ENCODE measurements at places on chromosomes 11 and 22.

- DNase-seq: no peak
These were observed 97.7 kb upstream of the TP53I11 start for GRCh38 chr11:45048313-45048841.

DNA sequence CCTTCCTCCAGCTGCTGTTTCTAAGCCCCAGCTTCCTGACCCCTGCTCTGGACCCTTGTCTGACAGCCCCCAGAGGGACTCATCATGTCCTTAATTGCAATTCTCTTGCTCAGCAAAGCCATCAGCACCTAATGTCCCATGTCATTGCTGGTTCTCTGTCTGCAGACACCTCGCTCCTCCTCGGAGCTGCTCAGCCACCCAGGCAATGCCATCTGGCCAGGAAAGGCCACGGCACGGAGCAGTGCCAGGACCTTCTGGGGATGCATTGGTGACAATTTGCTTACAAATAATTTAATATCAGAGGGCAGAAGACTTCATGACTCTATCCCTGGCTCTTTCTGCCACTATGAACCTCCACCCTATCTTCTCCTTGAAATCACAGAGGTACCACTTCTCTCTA is 107.0 kb upstream of the THY1 start:
- DNase-seq: no peak

- no peak for DNase-seq
These were observed 126.8 kb downstream of the IGLL1 start for GRCh38 chr22:23453277-23453676.

DNA sequence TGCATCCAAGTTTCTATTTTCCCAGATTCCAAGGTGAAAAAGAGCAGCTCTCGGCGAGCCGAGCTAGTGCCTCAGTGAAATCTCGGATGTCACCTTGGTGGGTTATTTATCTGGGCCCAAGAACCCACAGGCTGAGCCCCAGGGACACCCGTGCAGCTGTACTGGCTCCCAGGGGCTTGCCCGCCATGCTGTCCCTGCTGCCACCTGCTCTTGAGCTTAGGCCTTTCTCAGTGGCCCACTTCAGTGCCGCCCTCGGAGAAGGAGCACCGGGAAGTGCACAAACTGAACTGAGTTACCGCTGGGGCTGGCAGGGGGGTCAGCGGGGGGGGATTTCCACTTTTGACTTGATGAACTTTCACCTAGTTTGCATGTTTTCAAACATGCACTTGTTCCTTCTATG is 27.9 kb downstream of the CPT1A start:
- DNase-seq: no peak

DNA sequence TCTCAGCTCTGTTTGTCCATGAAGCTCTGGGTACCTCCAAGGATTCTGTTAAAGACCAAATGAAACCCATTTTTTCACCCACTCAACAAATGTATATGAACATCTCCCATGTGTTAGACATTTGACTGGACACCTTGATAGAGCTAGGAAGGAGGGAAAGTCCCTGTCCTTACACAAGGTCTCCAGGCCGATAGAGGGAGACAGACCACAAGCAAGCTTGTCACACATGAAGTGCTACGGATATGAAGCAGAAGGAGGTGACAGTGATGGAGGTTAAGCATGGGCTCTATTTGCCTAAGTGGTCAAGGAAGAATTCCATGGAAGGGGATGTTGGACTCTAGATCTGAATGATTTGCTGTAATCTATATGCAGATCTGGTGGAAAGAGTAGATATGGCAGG is 138.5 kb downstream of the MYO18B start:
- no peak for DNase-seq

- peak; percentile 91 for DNase-seq
These were observed at the start of gene SLC25A17 for GRCh38 chr22:40818747-40819598. TSS of gene SLC25A17 (minus strand) at chr22:40819346. CDS start at chr22:40819248, 98 bp downstream.

- DNase-seq: no peak
These were observed 204.4 kb upstream of the ANO5 start for GRCh38 chr11:21988477-21988876.

DNA sequence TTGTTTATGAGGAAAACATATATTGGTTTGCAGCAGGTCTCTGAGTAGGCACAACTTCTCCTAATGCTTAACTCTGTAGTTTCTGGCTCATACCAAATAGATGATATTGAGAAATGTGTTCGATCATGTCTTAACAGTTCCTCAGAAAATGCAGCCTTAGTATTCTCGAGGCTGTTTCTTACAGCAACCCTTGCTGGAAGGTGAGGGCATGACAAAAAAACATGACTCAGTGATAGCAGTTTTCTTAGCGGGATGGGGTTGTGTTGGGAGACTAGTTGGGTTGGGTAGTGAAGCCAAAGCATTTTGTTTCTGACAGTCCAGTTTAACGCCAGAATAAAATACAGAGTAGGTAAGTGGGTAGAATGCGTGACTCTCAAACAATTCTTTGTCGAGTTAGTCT is 94.7 kb upstream of the PARVA start:
- DNase-seq: no peak

DNA sequence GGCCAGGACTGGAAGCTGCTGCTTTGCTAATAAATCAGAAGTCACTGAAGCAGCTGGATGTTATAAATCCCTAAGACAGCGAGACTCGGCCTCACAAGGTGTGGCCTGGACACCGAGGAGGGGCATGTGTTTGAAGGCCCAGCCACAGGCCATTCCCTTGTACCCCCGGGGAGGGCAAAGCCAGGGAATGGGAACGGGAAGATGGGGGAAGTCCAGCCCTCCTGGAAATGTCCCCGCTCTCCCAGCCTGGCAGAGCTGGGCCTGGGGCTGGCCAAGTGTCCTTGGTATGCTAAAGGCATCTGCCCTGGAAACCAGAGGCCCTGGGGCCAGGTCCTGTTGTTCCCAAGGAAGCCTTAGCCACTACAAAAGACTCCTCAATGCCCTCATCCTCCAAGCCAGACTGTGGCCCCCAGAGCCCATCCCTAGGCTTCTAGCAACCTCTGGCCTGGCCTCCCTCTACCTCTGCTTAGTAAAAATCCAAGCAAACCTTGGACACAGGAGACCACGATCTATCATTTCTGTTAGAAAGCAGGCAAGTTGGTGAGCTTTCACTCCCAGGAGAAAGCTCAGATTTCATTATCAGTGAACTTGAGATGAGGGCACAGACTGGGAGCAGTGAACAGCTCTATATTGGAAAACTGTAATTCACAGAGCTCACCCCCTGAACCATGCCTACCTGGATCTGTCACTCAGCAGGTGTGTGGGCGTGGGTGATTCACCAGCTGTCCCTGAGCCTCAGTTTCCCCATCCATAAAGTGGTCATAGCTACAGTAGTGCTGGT is 11.0 kb downstream of the CHST1 start:
- DNase-seq: no peak

DNA sequence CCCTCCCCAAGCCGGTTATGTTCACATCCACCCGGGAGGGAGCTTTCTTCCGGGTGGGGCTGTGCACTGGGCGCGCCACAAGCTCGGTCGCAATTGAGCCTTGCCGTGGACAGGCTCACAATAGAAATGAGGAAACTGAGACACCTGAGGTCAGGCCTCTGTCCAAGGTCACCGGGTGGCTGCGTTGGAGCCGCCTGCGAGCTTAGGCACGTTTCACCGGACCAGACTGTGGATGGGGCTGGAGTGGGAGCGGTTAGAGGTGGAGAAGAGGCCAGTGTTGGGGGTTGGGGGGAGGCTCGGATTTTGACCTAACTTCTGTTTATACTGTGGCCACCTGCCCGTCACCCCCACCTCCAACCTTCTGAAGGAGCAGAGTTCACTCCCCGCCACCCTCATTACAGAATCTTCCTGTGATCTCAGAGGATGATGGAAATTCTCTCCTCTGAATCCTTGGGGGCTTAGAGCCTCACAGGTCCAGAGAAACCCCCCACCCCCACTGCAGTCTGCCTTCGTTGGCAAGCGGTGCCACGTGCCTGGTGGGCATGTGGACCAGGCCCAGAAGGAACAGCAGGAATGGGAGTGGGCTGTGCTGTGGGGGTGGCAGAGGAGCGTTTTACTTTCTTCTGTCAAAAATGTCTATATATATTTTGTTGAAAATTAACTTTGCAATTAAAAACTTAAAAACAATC is 631 bp upstream of the NPTXR start:
- no peak for DNase-seq

DNA sequence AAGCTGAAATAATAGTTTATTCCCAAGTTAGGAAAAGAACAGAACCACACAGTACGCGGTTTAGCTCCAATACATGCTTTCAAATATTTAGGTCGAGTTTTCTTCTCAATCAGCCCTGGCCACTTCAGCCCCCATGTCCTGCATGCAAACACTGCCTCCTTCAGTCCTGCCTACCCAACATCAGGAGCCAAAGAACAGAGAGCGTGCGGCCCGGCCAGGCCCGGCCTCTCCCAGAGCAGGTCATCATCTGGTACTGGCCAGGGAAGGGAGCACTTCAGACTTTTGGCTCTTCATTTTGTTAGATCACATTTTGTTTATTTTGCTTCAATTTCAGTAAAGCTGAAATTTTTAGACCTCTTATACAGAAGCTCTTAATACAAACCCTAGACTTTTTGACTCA is 6.7 kb downstream of the BRD1 start:
- DNase-seq: no peak

DNA sequence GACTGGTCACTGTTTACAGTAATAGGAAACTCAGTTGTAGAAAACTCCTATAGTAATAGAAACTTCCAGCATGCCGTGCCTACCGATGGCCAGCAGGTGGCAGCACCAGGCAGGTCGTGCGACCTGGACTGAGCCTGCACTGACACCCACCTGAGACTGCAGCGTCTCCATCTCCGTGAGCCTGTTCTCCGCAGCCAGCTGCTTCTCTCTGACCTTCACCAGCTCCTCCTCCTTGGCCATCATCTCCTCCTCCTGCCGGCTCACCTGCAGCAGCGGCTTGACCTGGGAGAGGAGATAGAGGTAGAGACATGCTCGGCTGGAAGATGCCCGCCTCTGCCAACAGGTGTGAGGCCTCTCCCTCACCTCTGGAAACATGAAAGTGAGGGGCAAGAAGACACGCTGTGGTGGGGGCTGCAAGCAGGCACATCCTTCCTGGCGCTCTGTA is 48.5 kb downstream of the APOL1 start:
- peak; percentile 79 for DNase-seq

DNA sequence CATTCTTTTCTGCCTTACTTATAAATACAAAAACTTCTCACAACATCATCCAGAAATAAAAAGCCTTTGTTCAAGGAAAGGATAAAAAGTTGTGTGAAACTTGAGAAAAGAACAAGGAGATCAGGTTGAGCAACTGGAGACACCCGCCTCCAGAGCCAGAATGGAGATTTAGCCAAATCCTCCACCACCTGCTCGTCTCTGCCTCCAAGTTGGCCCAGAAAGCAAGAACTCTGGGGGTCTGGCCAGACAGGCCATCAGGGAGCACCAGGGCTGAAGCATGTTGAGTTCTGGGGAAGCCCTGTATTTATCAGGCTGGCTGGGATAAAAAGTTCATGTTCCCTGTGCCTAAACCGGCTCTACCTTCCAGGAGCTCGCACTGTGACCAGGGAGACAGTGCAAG is 14.9 kb downstream of the SMCO4 start:
- no peak for DNase-seq

- DNase-seq: no peak
These were observed 87.1 kb downstream of the PRR5L start for GRCh38 chr11:36383195-36383594.
